ENCODE measurements at places on chromosomes 3 and 15.

DNA sequence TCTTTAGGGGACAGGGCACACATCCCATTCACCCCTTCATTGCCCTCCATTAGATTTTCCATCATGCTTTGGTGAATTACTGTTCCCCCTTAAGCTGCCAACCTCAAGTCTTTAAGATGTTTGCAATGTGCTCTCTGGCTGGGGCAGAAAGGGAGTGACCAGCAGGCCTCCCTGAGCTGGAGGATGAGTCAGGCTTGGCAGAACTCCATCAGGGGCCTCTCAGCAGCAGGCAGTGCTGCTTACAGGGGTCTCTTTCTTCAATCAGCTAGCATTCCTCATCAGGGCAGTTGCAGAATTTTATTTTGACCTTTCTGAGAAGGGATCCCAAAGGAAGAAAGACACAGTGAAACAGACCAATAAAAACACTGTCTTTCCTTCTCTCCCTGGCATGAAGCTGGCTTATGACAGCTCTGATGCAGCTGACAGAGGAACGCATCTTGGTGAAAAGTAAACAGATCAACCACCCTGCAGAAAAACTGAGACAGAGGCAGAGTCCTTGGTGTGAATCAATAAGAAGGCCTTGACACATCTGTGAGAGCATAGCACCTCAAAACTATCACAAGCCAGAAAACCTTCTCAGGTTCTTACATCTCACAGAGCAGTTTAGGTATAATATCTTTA lies 88.7 kb upstream of the MRPL3 start:
- no peaks in the 10 kb centered on the region for H3K4me1 ChIP-seq
- H3K4me3 ChIP-seq, result no peak overlapping the region

DNA sequence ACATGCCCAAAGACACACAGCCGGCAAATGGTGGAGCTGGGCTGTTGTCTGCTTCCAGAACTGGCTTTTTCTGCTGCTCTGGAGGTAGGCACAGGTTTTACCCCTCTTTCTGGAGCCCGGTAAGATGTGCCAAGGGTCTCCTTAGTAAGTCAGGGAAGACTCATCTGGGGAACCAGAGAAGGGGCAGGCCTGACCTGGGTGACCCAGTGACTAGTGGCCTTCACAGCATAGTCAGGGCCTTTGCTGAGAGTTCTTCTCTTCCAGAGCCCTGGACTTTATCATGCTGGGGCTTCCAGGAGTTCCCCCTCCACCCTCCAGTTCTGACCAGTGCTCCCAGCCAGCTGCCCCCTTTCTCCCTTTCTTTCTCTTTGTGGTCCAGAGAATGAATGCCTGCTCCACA lies 3.2 kb downstream of the CD276 start:
- peaks cover 51% of the 10 kb centered on the region for H3K27me3 ChIP-seq
- H3K27ac ChIP-seq, result no peak overlapping the region
- no peak overlapping the region for H3K4me3 ChIP-seq
- H3K36me3 ChIP-seq, result no peaks in the 10 kb centered on the region
- DNase-seq, result no peak

GRCh38 chr3:184315871-184316661 lies 1.7 kb downstream of the EIF4G1 start:
- peak overlapping the region; percentile 94 for H3K27ac ChIP-seq
- H3K36me3 ChIP-seq, result peaks cover 40% of the 10 kb centered on the region
- DNase-seq, result no peak
- H3K27me3 ChIP-seq, result no peaks in the 10 kb centered on the region
- peaks cover 28% of the 10 kb centered on the region for H3K4me1 ChIP-seq

- H3K36me3 ChIP-seq, result peaks cover 8% of the 10 kb centered on the region
- no peak overlapping the region for H3K4me3 ChIP-seq
Observed at GRCh38 chr15:64665179-64665578, 110.2 kb downstream of the RBPMS2 start.

- H3K27ac ChIP-seq, result no peak overlapping the region
- no peak overlapping the region for H3K4me3 ChIP-seq
- DNase-seq, result no peak
- peaks cover 12% of the 10 kb centered on the region for H3K36me3 ChIP-seq
- peaks cover 3% of the 10 kb centered on the region for H3K4me1 ChIP-seq
- H3K27me3 ChIP-seq, result no peaks in the 10 kb centered on the region
Observed at GRCh38 chr15:56199038-56199437, 44.6 kb downstream of the RFX7 start.

DNA sequence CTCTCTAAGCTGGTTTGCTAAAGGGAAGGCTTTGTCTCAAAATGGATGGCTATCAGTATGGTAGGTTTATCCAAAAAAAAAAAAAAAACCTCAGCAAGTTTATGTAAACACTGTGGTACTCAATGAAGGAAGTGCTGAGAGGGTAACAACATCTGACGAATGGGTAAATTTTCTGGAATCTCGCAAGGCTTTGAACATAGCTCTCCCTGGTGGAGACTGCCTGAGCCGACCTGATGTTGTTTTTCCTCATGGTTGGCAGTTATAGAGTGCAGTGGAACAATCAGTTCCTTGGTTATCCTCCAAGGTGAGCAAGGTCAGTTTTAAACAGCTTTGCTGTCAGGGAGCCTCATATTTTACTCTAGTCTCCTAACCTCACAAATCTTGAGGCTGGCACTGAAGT lies 94.6 kb downstream of the ZPLD1 start:
- DNase-seq, result no peak
- no peaks in the 10 kb centered on the region for H3K36me3 ChIP-seq
- H3K27ac ChIP-seq, result no peak overlapping the region
- peaks cover 3% of the 10 kb centered on the region for H3K27me3 ChIP-seq

DNA sequence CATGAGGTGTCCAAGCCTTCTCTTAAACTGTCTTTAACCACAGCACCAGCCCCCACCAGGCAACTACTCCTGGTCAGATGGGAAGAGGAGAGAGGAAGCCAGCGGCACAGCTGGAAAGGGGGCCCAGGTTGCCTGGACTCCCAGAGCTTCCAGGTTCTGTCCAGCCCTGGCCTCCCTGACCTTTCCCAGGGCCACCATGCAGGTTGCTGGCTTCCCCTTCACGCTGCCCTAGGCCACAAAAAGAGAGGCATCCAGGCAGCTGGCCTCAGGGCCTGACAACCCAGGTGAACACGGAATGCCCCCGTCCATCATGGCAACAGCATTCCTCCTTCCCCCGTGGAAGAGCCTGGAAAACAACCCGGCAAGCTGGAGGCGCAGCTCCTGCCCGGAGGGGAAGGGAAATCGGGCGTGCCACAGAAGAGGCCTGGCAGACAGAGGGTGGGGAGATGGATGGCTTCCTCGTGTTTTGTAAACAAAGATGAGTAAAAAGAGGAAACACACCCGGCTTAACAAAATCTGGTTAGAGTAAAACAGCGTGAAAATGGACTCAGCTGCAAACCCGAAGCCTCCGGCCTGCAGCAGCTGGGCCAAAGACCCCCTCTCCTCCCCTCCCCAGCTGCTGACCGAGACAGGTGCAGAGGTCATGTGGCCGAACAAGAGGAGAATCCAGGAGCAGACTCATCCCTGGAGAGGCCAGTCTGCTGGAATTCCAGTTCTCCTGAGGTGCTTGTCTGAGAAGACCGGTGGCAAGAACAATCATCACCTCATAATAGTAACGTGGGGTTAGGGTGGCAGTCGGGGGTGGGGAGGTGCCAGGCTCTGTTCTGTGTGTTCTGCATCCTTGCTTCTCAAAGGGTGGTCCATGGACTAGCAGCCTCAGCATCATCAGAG lies 15.5 kb downstream of the BMF start:
- H3K36me3 ChIP-seq, result no peaks in the 10 kb centered on the region
- H3K27ac ChIP-seq, result no peak overlapping the region
- DNase-seq, result no peak
- no peaks in the 10 kb centered on the region for H3K27me3 ChIP-seq
- H3K4me3 ChIP-seq, result no peak overlapping the region
- H3K4me1 ChIP-seq, result peaks cover 53% of the 10 kb centered on the region
